ENCODE measurements at places on chromosomes 3 and 15.

DNA sequence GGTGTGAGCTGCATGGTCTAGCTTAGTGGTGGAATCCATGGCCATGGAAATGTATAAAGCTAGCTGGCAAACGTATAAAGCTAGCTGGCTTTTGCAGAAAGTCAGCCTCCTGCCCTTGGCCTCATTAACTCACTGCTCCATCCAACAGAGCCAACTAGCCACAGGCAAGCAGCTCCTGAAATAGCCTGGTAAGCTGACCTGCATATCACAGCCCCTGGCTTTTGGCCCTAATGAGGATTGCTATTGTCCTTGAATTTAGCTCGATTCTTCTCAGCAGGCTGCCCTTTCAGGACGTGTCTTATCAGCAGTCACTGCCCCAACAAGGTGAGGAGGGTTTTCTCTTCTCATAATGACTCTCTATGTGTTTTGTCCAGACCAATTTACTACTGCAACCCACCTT is 446.8 kb downstream of the WDR72 start:
- no peak for DNase-seq

GRCh38 chr3:183324083-183324482 is 71.0 kb downstream of the B3GNT5 start:
- DNase-seq = no peak

DNA sequence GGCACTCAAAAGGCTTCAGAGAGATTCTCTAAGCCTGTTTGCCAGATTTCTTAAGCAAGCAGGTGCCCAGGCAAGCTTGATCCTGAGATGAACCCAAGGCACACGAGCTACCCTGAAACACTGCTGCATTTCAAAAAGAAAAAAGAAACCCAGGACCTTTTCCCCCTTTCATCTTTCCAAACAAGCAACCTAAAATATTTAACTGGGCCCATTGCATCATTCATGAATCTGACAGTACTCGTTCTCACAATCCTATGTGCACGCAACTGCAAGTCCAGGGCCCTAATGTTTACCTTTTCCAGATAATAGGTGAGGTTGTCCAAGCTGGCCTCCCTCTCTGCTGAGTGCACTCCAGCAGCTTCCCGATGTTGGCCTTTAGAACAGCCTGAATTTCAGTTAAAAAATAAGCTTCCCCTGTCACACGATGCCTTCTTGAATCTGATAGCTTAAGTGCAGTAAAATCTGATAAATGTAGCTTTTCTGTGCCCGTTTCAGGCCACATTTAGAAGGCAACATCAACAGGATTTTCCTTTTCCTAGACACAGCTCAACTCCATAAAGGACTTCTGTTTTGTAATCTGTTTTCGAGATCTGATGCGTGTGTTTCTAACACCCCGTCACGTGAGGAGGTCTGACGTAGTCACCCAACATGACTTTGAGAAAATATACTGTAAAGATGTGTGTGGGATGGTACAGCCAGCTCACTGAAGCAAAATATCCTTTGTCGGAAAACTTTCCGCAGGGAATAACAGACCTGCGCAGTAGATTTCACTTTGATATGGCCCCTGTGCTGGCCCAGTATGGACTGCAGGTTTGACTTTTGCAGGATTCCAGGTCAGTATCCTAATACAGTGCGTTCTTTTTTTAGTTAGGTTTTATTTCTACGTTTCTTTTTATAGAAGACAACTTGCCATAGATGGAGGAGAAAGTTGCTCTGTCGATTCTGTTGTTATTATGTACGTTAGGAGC is 55.1 kb upstream of the RASA2 start:
- peak; percentile 22 for DNase-seq

DNA sequence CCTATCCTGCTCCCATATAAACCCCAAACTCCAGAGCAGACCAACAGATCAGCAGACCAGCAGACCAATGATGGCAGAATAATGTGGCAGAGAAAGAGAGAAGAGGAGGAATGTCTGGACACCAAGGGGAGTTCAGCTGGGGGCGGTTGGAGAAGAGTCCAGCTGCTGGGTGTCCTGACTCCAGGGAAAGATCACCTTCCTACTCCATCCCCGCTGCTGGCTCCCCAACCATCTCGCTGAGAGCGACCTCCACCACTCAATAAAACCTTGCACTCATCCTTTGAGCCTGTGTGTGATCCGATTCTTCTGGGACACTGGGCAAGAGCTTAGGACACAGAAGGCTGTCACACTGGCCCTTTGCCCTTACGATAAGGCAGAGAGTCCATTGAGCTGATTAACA is 12.8 kb upstream of the PLAAT1 start:
- DNase-seq = no peak

- DNase-seq = no peak
Observed at GRCh38 chr15:62297933-62298332, 132.8 kb upstream of the C2CD4B start.

DNA sequence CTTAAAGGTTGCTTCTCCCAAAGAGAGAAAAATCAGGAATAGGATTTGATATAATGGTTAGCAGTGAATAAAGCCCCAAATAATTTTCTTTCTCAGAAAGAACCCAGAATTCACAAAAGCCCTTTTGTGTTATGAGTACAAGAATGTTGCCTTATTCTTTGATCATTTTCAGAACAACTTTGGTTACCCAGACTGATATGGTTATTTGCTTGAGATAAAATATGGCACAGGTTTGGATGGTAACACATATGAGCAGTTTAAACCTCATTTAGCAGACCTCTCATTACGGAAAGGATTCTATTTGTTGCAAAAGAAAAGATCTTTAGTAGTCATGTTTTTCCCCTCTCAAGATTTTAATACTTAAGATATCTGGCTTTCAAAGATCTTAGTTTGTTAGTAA is 104.8 kb upstream of the MEX3B start:
- DNase-seq = no peak

- no peak for DNase-seq
Observed at GRCh38 chr3:18556503-18557135, 131.5 kb upstream of the SATB1 start.

- DNase-seq = no peak
Observed at GRCh38 chr3:69671082-69671952, 67.9 kb upstream of the MITF start.

- peak; percentile 29 for DNase-seq
Observed at GRCh38 chr3:173584093-173584837, 186.7 kb downstream of the NLGN1 start.

DNA sequence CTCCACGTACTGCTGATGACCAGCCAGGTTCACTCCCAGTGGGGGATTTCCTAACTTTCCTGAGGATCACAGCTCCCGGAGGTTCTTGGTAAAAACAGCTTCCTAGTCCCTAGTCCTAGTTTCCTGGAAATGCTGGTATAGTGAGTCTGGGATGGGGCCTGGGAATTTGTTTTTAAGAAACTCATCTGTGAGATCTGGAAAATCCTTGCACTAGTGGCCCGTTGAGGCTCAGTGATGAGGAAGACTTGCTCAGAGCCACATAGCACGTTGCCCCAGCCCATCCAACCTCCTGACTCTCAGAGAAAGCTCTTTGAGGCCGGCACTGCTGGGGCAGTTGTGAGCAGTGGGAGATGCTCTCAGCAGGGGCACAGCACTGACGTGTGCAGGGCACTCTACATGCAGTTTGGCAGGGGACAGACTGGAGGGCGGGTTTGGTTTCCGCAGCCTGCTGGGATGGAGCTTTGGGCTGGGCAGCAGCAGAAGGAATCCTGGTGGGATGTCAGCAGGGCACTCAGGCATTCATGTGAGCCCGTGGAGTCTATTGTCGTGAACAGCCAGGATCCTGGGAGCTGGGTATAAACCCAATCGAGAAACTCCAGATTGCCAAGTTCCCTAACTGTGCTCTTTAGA is 31.6 kb downstream of the SAXO2 start:
- DNase-seq = no peak

GRCh38 chr3:27730774-27731659 is 8.9 kb upstream of the EOMES start:
- DNase-seq = no peak

- DNase-seq = peak; percentile 84
Observed at GRCh38 chr3:157494581-157495281, 8.5 kb downstream of the VEPH1 start.

GRCh38 chr3:184277366-184277765 is 1.5 kb downstream of the ECE2 start:
- no peak for DNase-seq

- DNase-seq = no peak
Observed at GRCh38 chr3:159263750-159264553, 462.1 kb downstream of the MFSD1 start.

GRCh38 chr15:67456677-67457529 is 64.0 kb upstream of the C15orf61 start:
- DNase-seq = peak; percentile 17

DNA sequence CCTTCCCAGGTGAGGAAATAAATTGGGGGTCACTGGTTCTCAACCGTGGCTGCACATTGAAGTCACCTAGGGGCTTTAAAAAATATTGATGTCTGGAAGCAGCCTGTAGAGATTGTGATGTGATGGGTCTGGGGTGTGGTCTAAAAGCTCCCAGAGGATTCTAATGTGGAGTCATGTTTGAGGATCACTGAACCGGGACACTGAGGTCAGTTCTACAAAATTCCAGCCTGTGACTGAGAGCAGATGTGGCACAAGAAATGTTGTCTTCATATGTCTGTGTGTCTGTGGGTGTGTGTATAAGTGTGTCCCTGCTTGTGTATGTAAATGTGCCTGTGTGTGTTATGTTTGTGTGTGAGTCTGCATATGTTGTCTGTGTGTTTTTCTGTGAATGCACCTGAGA is 79.9 kb downstream of the TLE3 start:
- DNase-seq = no peak

DNA sequence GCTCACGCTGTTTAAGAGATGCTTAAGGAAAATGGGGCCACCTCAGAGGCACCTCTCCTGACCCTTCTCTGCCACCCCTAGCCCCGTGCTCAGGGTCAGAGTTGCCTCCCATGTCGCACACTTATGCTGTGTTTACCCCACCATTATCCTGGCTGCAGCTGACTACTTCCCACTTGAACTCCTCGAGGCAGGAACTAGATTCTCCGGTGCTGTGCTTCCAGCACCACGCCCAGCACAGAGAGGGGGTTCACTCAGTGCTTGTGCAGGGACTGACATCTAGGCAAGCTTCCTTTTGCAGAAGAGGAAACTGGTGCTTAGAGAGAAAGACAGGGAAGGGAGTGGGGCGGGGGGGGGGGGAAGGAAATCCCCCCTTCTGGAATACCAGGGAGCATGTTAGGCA is 340.1 kb downstream of the RORA start:
- DNase-seq = no peak

GRCh38 chr3:179146911-179147513 is 1.1 kb upstream of the PIK3CA start:
- DNase-seq = peak; percentile 76
